M059J (cell line): ENCODE measurements at places on chromosomes 11 and 22.

- DNase-seq, result no peak
These were observed 30.6 kb downstream of the MUC6 start for GRCh38 chr11:1005928-1006327.

GRCh38 chr11:97202613-97203292 lies 812.9 kb downstream of the JRKL start:
- no peak for DNase-seq

DNA sequence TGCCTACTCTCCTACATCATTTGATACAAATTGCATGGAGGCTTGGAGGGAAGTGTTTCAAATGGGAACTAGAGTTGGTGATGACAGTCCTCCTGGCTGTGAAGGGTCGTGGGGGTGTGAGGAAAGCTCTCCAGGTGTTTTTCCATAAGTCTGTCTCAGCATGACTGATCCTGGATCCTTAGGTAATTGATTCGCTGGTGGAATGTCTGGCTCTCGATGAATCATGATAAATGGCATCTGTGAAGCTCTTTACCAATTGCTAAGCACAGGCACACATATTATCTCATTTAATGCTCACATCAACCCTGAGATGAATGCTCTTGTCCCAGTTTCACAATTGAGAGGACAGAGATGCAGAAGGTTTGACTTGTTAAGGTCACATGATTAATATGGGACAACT lies 107.5 kb downstream of the PKNOX2 start:
- DNase-seq, result no peak

DNA sequence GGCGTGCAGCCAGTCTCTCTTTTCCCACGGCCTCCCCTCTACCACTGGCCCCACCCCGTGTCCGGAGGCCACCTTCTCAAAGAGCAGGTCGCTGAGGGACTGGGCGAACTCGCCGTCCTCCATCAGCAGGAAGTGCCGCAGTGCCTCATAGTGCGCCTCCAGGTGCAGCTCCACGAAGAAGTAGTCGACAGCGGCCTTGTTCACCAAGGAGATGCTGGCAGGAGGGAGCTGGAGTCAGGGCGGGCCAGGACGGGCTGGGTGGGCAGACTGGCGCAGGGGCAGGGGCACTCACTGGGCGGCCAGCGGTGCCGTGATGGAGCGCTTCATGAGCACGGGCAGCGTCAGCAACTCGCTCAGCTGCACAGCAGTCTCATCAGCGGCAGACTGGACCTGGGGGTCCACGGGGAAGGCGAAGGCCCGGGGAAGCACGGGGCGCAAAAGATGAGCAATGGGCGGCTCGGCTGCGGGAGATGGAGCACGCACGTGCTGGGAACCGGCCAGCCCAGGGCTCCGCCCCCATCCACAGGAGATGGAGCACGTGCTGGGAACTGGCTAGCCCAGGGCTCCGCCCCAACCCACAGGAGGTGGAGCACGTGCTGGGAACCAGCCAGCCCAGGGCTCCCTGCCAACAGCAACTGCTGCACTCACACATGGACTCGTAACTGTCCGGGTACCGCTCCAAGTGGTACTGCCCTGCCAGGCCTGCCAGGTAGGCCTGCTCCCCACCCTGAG lies 18.4 kb downstream of the SELENOO start:
- DNase-seq, result peak; percentile 54

- no peak for DNase-seq
These were observed 3.3 kb upstream of the OAF start for GRCh38 chr11:120207512-120207911.

- DNase-seq, result no peak
These were observed 40.5 kb downstream of the LRRC32 start for GRCh38 chr11:76629853-76630599.

DNA sequence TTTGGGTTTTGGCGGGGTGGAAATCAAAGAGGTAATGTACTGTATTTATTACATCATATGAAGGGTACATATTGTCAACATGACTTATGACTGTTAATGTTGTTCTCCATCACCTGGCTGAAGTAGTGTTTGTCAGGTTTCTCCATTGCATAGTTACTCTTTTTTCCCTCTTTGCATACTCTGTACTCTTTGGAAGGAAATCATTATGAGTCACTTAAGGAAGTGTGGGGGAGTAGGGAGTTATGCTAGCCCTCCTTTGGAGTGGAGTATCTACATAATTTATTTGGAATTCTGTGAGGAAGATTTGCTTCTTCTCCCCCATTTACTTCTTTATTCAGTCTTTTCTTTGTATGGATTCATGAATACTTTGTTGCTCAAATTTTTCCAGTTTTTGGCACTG lies 3.6 kb upstream of the PGR start:
- no peak for DNase-seq

DNA sequence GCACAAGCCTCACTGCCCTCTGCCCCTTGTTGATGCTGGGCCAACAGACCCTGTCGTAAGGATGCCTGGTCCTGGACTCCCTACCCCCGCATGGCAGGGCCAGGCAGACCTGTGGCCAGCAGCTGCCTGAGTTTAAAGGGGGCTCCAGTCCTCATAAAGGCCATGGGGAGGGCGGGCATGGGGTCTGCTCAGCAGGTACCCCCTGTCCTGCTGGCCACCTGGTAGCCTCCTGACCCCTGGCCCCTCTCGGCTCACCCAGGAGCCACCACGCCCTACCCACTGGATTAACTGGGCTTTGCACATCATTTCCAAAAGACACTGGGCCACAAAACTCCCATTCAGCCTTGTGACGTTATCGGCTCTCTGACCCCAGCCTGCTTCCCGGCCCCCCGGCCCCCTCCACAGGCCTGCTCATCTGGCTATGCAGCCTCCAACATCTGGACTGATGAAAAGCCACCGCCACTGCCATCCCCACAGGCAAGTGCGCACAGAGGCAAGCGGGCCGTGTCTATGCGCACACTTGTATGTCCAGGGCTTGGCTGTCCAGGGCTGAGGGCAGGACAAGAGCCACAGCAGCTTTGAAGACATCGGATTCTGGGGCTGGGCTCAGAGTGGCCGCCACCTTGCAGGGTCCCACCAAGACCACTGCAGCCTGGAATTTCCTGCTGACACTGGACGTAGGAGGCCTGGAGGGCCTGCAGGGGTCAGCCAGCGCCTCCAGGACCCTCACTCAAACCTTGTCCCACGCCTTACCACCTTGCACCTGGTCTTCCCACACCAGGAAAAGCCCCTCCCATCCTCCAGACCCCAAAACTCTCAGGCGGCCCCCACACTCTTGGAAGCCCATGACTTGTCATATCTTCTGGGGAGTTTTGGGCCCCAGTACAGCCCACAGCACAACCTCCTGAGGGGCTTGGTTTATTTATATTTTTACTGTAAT lies 48.7 kb downstream of the IGF2 start:
- no peak for DNase-seq

- no peak for DNase-seq
These were observed 11.3 kb upstream of the RCN1 start for GRCh38 chr11:32079553-32079952.

DNA sequence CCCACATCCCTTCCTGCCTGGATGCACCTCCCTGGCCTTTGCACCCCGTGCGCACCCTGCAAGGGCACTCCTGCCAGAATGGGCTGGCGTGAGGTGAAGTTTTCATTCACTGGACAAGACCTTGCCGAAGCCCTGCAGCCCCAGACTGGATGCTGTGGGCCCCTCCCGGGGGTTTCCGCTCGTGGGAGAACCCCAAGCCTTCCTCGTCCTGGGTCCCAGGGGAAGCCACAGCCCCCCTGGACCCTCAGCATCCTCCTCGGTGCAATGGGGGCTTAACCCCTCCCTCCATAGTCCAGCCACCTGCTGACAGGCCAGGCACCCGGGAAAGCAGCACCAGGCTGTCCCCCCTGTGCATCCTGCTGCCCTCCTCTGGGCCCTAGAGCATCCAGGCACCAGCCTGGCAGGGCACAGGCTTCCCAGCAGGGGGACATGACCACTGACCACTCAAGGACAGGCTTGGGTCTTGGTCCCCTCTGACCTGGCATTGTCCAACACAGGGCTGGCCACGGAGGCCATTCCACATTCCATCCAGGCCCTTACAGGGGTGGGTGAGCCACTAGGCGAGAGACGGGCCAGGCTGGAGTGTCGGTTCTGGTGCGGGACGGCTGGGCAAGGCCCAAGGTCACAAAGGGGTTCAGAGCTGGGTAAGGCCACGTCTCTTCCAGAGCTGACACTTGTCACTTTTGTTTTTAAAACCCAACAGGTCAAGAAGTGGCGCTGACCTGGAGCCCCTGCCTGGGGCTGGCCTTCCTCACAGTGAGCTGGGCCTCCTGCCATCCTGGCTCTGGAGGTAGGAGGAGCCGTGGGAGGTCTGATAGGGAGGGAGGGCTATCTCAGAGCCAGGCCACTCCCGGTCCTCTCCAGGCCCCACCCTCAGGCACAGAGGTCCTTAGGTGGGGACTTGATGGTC lies 41.5 kb upstream of the PPARA start:
- DNase-seq, result peak; percentile 67

DNA sequence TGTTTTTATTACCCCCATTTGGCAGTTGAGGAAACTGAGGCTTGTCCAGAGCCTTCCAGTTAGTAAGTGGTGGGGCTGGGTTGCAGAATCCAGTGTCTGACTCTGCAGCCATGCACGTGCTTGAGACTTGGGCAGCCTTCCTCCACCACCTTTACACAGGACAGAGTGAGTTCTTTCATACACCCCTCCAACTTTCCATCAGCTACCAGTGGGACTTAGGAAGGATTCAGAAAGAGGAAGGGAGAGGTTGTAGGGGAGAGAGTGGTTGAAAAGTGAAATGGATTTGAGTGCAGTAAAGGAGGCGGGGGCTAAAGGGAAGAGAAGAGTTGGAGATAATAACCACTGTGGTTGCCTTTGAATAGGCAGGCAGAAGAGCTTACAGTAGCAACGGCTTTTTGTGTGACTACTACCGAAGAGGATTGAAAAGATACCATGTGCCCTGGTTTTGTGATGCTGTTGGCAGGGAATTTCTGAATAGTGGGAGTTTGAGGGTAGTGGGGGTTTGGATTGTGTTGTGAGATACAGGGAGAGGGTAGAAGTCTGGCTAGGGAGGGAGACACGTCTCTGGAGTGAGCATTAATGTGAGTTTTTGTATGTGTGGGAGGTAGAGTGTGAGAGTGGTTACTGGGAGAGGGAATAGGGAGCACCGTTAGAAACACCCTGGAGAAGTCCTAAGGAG lies 1.7 kb downstream of the UVRAG start:
- no peak for DNase-seq

GRCh38 chr11:120471131-120471530 lies 40.4 kb upstream of the GRIK4 start:
- peak; percentile 59 for DNase-seq

DNA sequence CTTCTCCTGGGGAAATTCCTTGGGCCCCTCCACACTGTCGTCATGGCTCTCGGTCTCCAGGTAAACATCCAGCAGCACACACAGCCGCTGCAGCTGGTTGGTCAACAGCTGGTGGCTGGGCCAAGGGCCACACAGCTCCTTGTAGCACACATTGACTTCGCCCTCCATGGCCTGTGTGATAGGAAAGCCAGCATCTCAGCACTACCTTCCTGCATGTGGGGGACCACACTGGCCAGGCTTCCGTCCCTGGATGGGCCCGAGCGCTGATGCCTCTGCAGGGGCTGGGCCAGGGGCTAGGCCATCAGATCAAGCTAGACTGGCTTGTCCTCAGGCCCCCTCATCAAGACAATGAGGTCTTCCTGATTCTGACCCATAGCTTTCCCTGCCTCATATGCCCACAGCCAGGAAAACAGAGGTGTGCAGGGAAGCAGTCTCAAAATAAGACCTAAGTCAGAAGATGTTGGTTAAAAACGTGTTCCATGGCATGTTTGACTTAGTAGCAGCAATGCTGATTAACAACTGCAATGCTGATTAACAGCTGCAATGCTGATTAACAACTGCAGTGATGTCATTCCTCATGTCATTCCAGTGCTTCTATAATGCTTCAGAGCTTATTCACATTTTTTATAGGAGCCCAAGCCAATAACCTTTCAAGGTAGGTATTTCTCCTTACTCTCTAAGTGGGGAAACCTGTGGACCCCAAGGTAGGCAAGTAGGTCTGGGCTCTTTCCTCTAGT lies 31.3 kb downstream of the NEFH start:
- DNase-seq, result no peak

DNA sequence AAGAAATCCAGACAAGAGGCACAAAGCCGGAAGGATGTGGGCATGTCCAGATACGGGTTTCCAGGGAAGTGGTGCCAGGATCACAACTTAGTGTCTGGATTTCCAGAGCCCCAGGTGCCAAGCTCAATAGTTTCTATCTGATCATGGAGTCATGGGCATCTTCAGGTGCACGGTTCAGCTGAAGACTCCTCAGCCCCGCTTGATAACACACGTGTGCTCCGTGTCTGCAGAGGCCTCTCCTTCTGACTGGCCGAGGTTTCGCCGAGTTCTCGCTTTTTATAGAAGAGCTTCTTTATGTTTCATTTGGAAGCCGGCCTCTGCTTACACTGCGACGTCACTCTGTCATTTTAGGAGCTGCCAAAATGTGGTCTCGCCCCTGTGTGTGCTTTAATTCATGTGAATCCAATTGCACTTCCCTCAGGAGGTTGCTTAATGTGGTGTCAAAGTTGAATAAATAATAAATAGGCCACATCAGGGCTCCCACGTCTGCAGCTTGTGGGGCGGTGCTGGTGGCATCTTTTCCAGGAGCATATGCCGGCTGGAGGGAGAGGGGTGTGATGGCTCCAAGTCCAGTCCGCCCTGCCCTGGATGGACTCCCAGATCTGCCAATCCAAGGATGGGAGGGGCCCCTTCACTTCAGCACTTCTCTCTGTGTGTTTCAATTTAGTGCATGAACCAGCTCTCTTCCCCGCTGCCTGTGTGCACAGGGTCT lies 1410.8 kb downstream of the TBC1D22A start:
- DNase-seq, result no peak

- peak; percentile 89 for DNase-seq
These were observed 292.0 kb upstream of the CTSC start for GRCh38 chr11:88629496-88629895.

GRCh38 chr11:74984730-74985129 lies 4.0 kb upstream of the NEU3 start:
- no peak for DNase-seq

DNA sequence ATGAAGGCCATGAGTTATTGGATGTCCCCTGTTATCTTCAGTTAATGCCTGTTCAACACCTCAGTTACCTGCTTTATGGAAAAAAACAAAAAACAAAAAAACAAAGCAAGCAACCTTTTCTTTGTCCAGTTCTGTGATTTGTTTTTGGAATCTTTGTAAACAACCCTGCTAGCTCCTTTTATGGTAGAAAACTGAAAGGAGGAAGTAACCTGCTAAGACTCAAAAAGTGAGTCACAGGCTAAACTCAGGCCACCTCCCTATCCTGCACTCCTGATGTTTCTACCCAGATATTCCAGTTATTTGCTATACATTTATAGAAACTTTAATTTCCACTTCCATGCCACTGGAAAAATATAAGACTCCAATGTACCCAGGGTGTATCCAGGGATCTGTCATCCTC lies 20.6 kb upstream of the TLCD5 start:
- peak; percentile 69 for DNase-seq
